EL (cell line): ENCODE measurements at places on chromosomes 4 and X.

DNA sequence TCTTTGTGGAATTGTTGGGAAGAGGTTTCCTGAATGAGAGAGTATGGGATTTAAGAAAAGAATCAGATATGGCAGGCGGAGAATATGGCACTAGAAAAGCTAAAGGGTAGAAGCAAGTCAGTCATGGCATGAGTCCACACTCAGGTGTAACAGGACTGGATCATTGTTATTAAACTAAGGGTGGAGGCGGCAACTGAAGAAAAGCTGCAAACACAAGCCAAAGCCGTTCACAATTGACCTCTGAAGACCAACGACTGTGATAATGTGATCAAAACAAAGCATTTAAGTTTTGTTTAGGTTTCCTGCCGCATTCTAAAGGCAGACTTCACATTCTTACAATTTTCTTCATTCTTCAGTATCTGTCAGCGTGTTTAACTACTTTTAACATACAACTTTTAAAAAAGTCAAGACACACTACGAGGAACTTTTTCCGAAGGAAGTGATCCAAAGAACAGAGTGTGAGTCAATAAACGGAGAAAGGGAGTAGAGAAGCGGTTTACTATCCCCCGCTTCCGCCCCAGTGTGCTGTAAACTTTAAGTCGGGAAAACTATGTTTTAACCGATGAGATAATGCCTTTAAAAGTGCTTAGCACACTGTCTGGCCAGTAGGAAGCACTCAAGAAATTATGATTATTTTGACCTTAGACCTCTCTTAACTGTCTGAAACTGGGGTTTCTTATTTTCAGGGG, 909 bp upstream of the SLAIN2 start:
- peak; percentile 78 for DNase-seq

GRCh38 chr4:622996-623913, 2.1 kb upstream of the PDE6B start:
- peak; percentile 4 for DNase-seq

DNA sequence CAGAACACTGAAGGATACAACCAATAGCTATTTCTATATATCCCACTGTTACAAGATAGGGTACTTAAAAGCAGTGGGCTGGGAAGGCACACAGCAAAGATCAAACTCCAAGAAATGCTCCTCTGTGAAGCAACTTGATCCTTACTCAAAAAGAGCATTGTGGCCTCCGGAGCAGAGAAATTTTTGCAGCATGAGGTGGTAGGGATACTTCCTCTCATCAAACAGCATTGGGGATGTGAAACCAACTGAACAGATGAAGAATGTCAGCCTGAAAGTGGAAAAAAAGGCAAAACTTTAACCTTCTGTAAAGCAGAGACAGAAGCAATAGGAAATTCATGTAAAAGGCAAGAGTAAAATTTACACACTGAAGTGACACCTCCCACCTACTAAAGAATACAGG, 92.2 kb downstream of the HUWE1 start:
- DNase-seq = peak; percentile 50

GRCh38 chr4:78747475-78747922, 28.7 kb upstream of the BMP2K start:
- peak; percentile 73 for DNase-seq

DNA sequence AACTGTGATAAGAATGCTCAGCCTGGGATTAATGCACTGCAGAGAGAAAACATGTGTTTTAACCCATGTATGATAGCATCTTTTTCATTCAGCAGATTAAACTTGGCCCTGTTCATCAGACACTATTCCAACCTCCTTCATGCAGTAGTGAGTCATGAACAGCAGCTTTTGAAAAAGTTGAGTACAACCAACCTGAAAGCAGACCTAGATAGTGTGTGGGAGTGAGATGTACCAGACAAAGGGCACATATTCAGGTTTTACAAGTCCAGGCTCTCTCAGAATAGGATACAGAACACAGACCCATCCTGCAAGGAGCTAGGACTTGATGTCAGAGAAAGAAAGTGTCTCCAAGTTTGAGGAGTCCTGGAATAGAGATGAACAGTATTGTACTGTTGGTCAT, 237.3 kb upstream of the STS start:
- DNase-seq = no peak

DNA sequence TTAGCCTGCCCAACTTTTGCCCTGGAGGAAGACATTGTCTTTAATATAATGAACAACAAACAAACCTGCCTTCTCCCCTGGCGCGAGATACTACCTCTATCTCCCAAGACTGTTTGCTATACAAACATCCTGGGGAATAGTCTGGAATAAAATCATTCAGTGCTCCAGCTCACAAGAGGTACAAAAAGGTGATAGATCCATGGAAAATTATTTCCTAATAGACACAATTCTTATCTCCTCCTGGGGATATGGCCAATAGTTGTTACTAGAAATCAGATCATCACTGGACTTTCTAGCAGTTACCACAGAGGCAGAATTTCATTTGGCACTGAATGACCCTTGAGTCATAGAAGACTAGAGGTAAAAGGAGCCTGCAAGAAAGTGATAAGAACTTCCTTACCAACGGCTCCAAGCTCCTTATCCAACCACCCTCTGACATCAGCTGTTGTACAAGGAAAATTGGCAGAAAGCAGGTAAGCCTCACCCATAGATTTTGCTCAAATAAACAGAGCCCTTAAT, 38.1 kb downstream of the MID1 start:
- DNase-seq = peak; percentile 17

GRCh38 chr4:93216646-93217045, 611.9 kb upstream of the ATOH1 start:
- no peak for DNase-seq

DNA sequence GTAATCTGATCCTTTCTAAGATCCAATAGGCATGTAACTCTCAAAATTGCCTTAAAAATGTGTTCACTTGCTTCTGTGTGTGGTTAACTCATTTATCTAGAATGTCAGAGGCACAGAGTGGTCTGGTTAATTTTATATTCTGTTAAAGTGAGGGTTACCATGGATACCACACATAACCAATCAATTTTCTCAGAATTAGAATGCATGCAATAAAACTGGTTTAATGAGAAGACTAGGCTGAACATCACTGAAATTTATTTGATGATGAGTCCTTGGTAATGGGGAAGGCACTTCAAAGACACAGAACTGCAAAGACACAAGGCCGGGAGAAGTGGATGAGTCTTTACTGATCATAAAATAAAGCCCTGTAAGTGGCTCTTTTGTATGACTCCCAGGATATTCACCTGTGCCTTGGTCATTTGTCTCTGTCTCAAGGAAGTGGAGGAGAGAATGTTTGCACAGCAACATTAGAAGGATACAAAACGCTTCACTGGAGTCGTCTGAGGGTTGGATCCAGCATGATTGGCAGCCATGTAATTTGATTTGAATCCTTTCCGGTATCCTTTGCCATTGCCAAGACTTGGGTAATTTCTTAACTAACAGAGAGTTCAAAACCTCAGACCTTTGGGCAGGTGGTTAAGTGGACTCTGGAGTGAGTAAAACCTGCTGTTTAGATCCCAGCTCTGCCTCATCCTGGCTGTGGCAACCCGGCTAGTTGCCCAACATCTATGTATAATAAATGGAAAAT, 94.0 kb upstream of the RBPJ start:
- DNase-seq = no peak

DNA sequence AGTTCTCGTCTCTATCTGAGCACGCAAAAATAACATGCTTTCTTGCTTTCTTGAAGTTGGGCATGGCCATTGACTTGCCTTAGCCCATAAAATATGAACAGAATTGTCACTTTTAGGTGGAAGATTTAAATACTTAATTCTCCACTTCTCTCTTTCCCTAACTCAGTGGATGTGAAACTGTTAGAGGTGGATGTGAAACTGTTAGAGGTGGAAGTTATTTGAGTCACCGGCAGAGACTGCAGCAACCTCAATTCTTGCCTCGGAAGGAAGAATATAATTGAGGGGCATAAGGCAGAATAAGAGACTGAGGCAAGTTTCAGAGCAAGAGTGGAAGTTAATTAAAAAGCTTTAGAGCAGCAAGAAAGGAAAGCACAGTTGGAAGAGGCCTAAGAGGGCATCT, 2.8 kb upstream of the PARM1 start:
- DNase-seq = no peak

DNA sequence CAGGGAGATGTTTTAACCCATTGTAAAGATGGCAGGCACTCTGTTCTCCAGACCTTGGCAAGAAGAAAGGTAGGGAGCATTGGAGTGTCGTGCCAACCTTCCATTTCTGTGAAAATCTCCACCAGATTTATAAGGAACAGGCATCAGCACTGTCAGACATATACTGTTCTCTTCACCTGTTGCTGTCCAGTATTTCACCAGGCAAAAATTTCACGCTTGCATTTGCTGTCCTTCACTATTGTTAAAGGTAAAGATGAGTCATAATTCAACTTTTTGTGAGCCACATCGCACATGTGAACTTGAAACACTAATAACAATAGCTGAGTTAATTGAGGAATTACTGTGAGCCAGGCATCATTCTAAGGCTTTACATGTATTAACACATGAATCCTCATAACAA, 203.4 kb downstream of the ENOX2 start:
- no peak for DNase-seq

DNA sequence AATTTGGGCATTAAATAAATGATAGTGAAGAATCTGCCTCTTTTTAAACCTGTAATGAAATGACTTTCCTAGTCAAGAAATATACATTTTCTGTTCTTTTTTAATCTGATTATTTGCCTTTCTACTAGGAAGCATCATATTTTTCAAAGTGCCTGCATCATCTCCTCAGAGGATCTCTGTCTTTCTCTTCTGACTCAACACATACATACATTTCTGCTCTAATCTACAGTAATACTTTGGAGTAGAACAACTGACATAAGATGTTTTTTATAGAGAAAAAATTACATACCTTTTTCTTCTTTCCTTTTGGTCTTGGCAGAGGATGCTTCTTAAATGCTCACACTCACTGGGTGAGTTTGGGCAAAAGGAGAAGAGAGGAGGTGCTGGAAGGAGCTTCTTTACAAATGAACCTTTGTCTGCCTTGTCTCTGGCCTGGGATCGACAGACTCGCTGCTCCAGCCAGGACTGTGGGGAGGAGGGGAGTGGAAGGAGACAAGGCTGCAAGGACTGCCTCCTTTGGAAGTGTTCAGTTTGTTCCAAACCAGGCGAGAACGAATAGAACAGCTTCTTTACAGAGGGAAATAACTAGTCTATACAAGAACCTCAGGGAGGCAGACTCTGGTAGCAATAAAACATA, at the start of gene SCRG1:
Gene SCRG1, minus strand, starts transcription at position 338 of the 637 bp plus-strand sequence. CDS start 7,702 bp downstream, outside the sequence.
- DNase-seq = no peak

DNA sequence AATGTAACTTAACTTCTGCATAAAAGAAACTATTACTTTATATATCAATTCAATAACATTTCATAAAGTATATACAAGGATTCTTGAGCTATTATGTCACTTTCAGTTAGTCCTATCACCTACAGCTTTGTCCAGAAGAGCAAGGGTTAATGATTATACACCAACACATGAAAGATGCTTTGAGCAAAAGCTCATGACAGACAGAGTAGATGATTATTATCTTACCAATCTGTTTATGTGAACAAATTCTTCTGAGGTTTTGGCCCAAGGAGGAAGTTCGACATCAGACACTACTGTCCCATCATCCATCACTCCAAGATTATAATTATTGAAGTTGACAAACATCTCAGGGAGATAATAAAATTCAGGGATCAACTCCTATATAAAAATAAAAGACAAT, 166.7 kb upstream of the MAB21L2 start:
- DNase-seq = peak; percentile 7

- no peak for DNase-seq
These were observed 26.7 kb upstream of the GUCY1A1 start for GRCh38 chr4:155639704-155640523.

GRCh38 chr4:5708449-5709206, at the start of gene EVC2:
EVC2 (minus strand) TSS chr4:5708559; CDS start chr4:5708513, 46 bp downstream.
- DNase-seq = peak; percentile 71

DNA sequence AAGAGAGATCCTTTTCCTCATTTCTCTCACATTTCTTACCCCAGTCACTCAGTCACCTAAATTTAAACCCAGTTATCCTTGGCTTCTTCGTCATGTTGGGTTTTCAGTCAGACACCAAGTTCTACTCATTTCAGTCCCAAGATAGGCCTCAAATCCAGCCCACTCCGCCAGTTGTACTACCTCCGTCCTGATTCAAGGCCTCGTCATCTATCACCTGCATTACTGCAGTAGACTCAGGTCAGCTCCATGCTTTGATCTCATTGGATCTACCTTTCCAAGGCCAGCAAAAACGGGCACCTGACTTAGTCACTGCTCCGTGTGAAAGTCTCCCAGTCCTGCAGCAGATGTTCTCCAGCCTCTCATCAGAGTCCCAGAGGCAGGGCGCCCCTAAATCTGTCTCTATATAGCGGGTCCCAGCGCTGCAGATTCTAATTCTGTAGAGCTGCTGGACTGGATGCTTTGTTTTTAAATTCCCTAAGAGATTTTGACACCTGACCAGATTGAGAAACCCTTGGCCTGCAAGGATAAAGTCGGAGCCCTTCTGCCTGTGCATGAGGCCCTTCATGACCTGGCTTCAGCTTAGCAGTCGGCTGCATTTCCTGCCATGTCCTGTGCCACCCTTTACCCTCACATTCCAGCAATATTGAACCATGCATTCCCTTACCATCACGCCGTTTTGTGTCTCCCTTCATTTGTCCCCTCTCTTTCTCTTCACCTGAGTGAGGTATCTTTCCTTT, 53.7 kb downstream of the ZFX start:
- no peak for DNase-seq

DNA sequence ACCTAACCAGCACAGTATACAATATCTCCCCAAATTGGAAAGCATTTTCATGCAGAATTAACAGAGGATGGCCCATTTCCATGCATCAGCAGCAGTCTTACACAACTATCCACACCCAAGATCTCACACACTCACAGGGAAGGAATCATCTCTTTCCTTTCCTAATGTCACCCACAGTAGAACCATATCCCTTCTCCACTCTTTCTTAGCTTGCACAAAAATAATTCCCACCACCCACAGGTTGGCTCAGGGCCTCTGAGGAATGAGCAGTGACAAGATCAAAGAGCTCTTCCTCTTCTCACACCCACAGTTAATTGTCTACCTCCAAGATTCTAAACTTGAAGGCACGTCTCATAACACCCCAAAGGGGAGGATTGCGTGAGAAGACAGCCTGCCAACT, 217.7 kb upstream of the VEGFC start:
- DNase-seq = no peak

DNA sequence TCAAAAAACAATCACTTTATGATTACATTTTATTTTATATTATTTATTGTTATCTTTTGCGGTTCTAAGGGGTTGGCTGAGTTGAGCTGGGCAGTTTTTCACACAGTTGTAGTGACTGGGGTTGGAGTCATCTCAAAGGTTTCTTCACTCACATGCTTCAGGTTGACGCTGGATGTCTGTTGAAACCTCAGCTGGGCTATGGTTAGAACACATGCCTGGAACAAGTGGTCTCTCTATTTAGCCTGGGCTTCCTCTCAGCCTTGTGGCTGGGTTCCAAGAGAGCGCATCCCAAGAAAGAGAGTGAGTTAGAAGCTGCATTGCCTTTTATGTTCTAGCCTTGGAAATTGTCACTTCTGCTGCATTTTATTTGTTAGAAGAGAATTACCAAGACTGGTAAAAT, 87.4 kb downstream of the CBLL2 start:
- DNase-seq = no peak

- no peak for DNase-seq
These were observed 143.1 kb downstream of the SHROOM3 start for GRCh38 chr4:76578002-76578560.
